ENCODE measurements at places on chromosomes 4 and X.

DNA sequence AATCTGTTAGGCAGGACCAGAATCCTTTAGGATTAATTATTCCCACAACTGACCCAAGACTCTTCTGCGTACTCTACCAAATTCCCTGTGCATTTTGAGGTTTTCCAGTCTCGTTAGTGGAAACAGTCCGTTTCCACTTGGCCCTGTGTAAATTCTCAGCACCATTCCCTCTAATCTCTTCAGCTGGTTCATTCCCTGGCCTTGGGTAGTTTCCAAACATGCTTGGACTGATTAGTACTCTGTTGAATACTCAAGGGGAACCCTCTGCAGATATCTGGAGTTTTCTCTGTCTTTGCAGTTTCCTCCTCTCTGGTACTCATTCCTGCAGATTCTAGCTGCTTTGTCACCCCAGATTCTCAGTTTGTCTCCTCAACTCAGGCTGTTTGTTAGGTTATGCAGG is 80.4 kb downstream of the ZFX start:
- H3K27me3 ChIP-seq: no peaks in the 10 kb centered on the region
- no peak overlapping the region for H3K27ac ChIP-seq
- no peak for DNase-seq
- H3K4me1 ChIP-seq: no peaks in the 10 kb centered on the region
- H3K4me3 ChIP-seq: no peak overlapping the region
- no peaks in the 10 kb centered on the region for H3K36me3 ChIP-seq

GRCh38 chr4:109440948-109441347 is 7.3 kb downstream of the SEC24B start:
- no peak overlapping the region for H3K4me3 ChIP-seq
- H3K4me1 ChIP-seq: peaks cover 43% of the 10 kb centered on the region
- H3K36me3 ChIP-seq: no peaks in the 10 kb centered on the region
- DNase-seq: no peak
- no peaks in the 10 kb centered on the region for H3K27me3 ChIP-seq

- H3K4me1 ChIP-seq: peaks cover 6% of the 10 kb centered on the region
- no peaks in the 10 kb centered on the region for H3K36me3 ChIP-seq
- H3K4me3 ChIP-seq: no peak overlapping the region
- H3K27ac ChIP-seq: no peak overlapping the region
Observed at GRCh38 chr4:86967798-86968197, 33.0 kb downstream of the AFF1 start.

DNA sequence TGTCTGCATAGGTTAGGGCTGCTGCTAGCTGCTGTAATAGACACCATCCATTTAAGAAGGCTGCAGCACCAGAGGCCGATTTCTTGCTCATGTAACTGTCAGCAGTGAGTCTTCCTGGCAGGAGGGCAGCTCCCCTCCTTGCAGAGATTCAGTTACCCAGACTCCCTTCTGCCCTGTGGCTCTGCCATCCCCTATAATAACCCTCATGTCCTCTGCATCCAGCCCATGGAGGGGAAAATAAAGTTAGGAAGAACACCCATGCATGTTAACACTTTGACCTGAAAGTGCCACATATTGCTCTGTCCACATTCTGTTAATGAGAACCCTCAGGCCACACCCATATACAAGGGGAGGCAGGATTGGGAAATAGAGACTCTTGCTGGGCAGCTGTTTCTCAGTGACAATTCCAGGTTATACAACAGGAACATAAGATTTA is 5.4 kb downstream of the STBD1 start:
- peaks cover 12% of the 10 kb centered on the region for H3K4me1 ChIP-seq
- no peak for DNase-seq
- no peak overlapping the region for H3K27ac ChIP-seq
- H3K4me3 ChIP-seq: no peak overlapping the region

DNA sequence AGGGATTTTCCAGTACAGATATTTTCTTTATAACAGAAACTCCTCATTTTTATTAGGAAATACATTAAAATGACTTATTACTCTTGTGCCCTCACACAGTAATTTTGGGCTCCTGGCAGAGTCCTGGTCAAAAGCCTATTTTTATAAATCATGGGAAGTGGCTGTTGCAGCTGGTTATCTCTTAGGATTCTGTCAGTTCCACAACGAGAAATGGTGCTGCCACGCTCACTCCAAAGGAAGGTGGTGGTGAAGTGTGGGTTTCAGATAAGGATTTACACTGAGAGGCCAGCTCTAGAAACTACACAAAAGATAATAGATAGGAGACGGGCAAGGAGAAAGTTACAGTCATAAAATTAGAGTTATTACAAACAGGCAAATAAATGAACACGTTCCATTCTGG is 159.2 kb upstream of the FAM241A start:
- H3K4me3 ChIP-seq: no peak overlapping the region
- H3K4me1 ChIP-seq: no peaks in the 10 kb centered on the region
- peaks cover 4% of the 10 kb centered on the region for H3K27me3 ChIP-seq
- no peaks in the 10 kb centered on the region for H3K36me3 ChIP-seq
- H3K27ac ChIP-seq: no peak overlapping the region
- DNase-seq: no peak

- no peaks in the 10 kb centered on the region for H3K4me1 ChIP-seq
- H3K36me3 ChIP-seq: no peaks in the 10 kb centered on the region
- H3K27me3 ChIP-seq: no peaks in the 10 kb centered on the region
- no peak overlapping the region for H3K27ac ChIP-seq
Observed at GRCh38 chrX:42837101-42837726, 59.3 kb upstream of the PPP1R2C start.
